ENCODE measurements at places on chromosomes 6 and 20.
A peak's percentile ranks its signal among the peaks of the same experiment; 100 is the strongest.

- DNase-seq = peak; percentile 50
These were observed 833 bp downstream of the RAB5IF start for GRCh38 chr20:36606158-36607066.

- DNase-seq = no peak
These were observed 24.2 kb downstream of the CGA start for GRCh38 chr6:87070741-87071140.

- no peak for DNase-seq
These were observed 45.9 kb upstream of the CARMIL1 start for GRCh38 chr6:25233226-25233625.

GRCh38 chr6:34957231-34957783, 68.3 kb downstream of the ANKS1A start:
- no peak for DNase-seq

GRCh38 chr6:125254321-125254720, 47.4 kb downstream of the HDDC2 start:
- DNase-seq = no peak

DNA sequence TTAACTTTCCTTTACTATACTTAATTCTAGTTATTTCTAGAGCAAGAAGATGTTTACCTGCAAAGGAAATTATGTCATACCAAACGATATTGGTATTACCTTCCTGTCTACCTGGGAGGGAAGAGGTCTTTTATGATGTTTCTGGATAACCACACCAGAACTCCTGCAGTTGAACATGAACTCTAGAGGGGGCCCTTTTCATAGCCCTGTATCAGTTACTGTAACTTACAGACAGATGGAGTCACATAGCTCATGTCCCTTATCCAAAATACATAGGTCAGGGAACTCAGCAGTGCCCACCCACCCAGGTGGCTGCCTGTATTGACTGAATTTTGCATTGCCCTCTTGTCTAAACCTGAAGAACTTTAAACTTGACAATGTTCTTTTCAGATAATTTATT, 35.1 kb upstream of the MYL9 start:
- peak; percentile 23 for DNase-seq

- no peak for DNase-seq
These were observed 12.0 kb downstream of the PANK2 start for GRCh38 chr20:3901028-3901705.

GRCh38 chr6:131979515-131980337, 28.6 kb upstream of the CCN2 start:
- DNase-seq = no peak

- DNase-seq = no peak
These were observed 287.1 kb upstream of the SGK1 start for GRCh38 chr6:134605034-134605433.

GRCh38 chr20:38001173-38001875, 31.9 kb downstream of the TTI1 start:
- peak; percentile 75 for DNase-seq

DNA sequence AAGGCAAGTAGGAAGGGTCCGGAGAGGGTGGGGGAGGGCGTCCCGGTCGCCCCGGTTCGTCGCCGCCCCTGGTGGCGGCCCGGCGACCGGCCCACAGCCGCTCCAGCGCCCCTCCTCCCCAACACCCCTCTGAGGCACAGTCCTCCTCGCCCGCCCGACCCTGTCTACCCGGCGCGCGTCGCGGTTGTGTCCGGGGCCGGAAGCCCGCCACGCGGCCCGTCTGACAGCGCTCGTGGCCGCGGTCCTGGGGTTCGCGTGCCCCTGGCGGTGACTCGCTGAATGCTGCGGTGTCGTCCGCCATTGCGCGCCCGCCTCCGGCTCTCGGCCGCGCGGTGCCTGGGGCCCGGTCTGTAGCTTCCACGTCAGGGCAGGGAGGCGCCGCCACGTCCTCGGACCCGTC, 335.3 kb upstream of the DEFB115 start:
- no peak for DNase-seq

DNA sequence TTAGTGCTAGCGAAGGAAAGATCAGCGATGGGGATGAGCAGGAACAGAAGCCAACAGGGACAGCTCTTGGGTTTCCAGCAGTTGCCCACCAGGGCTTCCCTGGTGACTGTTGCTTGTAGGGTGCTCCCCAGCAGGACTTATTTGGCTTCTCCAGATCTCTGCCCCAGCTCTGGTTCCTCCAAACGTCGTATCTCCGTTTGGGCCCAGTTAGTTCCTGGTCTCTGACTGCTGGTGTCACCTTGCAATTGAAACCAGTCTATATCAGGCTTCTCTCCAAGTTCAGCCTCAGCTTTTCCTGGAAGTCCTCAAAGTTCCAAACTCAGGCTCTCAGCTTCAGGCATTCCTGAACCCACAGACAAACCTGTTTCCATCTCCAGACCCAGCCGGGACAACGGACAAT, 70.8 kb upstream of the NXT1 start:
- DNase-seq = no peak

GRCh38 chr6:81562169-81562568, 190.3 kb downstream of the TENT5A start:
- no peak for DNase-seq

GRCh38 chr6:166440729-166441128, 58.0 kb upstream of the MPC1 start:
- DNase-seq = no peak

GRCh38 chr6:139496654-139497344, 122.4 kb upstream of the CITED2 start:
- no peak for DNase-seq

- DNase-seq = no peak
These were observed 28.5 kb upstream of the SERPINB1 start for GRCh38 chr6:2870046-2870636.

DNA sequence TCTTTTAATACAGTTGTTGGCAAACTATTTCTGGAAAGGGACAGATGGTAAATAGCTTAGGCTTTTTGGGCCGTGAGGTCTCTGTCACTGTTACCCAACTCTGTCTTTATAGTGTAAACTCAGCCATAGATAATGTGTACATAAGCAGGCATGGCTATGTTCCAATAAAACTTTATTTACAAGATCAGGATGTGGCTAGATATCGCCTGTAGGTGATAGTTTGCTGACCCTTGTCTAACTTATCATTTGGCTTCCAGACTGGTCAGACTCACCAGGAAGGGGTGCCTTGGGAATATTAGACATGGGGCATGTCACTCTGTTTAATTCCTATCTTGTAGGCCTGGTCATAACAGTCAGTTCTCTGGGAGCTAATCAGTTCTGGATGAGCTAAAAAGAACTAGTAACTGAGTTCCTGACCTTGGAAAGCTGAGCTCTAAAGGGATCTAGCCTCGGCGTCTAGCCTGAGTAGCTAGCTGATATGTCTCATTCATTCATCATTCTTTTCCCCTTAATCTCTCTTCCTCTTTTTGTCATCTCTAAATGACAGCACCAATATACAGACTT, 163.6 kb downstream of the SLC16A10 start:
- no peak for DNase-seq

- no peak for DNase-seq
These were observed 269.3 kb downstream of the TBC1D7 start for GRCh38 chr6:13059026-13059425.

All from activated CD4-positive, alpha-beta T cell treated with anti-CD3 and anti-CD28 coated beads, Interleukin-2, amount 50 U/mL, for 16 hours (primary cell).